Heart left ventricle (tissue), 16 donors: ENCODE measurements at places on chromosomes 11 and 22. TPM values are rescaled to one million over a fixed set of nuclear protein-coding genes. Genes with fewer than 3 reads are reported as not detected.

RNF26 gene
- 17.6 TPM for polyA plus RNA-seq

TREH gene
- 1.7 TPM for polyA plus RNA-seq

DGCR6 gene
- polyA plus RNA-seq, result 3.5 TPM

PKDREJ gene
- polyA plus RNA-seq, result 0.03 TPM

- no peak for DNase-seq
Measured at GRCh38 chr11:96276836-96277235, 66.2 kb downstream of the MAML2 start.

DNA sequence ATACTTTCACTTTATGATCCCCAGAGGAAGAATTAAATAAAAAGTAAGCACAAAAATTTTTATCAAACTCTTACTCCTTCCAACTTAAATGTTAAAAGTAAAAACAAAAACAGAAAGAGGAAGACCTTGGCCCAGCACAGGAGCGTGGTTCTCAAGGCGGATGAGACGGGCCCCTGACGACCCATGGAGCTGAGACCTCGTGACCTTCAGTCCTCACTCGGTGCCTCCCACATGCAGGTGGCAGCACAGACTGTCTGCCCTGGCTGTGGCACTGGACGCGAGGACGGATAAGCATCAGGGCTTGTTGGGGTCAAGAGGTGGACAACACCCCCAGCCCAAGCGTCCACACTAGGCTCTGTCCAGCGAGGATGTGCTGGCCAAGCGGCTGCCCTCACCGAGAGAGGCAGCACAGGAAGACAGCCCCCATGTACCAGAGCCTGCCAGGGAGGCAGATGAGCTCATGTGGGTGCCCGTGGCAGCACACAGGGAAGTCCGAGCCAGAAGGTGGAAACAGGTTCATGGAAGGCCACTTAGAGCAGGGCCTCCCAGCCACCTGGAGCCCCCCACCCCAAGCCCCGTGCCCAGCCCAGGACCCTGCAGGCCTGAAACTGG lies 1389.8 kb downstream of the TBC1D22A start:
- DNase-seq, result no peak

DNA sequence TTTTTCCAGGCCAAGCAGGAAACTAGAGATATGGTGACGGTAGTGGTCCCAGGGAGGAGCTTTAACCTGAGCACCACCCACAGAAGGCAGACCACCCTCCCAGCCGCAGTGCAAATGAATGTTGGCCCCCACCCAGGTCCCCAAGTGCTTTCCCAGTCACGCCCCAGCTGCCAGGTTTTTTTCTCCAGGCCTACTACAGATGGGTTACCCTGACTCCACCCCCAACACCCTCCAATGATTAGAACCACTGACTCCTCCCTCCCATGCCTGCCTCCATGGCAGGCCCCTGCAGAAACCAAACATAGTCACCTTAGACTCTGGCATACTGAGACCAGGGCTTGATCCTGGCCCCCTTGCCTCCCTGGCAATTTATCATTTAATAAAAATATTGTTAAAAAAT lies 58.7 kb upstream of the CHST1 start:
- no peak for DNase-seq

DNA sequence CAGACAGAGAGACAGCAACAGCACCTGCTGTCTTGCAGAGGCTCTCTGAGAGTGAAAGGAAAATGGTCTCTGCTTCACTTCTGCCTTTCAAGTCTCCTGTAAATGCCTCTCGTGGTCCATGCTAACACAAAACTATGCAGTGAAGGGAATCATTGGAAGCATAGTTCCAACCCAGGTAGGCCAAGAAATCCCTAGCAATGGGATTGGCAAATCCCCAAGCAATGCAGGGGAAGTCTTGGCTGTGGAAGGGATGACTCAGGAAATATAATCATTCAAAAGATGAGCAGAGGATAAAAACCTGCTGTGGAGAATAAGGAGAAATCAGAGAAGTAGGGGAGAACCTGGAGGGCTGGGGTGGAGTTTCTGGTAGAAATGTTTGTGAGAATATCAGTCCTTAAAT lies 216.1 kb upstream of the ZBED5 start:
- DNase-seq, result no peak

DNA sequence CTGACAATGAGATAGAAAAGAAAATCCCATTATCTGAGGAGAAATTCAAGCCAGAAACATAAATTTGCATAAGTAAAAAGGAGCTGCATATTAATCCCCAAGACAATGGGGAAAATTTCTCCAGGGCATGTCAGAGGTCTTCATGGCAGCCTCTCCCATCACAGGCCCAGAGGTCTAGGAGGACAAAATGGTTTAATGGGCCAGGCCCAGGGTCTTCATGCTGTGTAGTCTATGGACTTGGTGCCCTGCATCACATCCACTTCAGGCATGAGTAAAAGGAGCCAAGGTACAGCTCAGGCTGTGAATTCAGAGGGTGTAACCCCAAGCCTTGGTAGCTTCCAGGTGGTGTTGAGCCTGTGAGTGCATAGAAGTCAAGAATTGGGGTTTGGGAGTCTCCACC lies 1097.2 kb upstream of the RAG2 start:
- no peak for DNase-seq
